ENCODE measurements at places on chromosomes 6 and 20.

DNA sequence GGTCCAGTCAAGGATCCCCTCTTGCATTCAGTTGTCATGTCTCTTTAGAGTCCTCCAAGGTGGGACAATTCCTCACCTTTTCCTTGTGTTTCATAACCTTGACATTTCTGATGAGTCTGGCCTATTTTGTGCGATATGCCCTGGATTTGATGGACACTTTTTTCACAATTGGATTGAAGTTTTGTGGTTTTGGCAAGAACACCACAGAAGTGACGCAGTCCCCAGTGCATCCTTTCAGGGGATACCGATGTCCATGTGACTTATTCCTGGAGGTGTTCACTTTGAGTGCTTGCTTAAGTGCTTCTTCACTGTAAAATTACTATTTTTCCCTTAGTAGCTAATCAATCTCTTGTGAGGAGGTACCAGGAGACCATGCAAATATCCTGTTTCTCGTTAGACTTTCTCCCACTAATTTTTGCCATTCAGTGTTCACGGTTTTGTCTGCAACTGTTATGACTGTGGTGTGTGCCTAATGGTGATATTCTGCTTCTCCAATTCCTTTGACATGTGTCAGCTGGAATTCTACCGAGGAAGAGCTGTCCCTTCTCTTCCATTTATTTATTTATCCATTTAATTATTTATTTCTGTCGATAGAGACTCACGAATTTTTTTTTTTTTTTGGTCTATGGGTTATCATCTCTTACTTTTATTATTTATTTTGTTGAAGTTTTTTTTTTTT is 30.8 kb downstream of the BPIFB4 start:
- DNase-seq = no peak

DNA sequence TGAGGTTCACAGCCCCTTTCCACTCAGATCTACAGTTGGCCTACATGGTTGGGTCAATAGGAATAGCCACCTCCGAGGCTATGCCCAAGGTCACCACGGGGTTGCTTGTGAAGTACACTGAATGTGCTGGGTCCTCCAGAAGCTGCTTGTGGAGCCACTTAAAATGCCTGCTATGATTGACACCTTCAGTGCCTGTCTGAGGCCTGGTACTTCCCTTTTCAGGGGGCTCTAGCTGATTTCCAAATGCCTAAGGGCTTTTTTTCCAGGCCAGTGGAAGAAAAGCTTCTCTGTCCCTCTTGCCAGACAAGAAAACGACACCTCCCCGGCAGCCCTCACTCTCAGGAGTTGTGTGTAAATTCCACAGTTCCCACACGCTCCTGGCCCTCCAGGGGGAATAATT is 6.3 kb upstream of the NXT1 start:
- no peak for DNase-seq

- DNase-seq = no peak
Measured at GRCh38 chr6:139699911-139700310, 325.5 kb upstream of the CITED2 start.

GRCh38 chr6:75813476-75814250 is 64.6 kb downstream of the MYO6 start:
- no peak for DNase-seq

- DNase-seq = no peak
Measured at GRCh38 chr20:14193443-14193842, 144.0 kb downstream of the FLRT3 start.

- no peak for DNase-seq
Measured at GRCh38 chr6:3531481-3531880, 74.6 kb upstream of the SLC22A23 start.

DNA sequence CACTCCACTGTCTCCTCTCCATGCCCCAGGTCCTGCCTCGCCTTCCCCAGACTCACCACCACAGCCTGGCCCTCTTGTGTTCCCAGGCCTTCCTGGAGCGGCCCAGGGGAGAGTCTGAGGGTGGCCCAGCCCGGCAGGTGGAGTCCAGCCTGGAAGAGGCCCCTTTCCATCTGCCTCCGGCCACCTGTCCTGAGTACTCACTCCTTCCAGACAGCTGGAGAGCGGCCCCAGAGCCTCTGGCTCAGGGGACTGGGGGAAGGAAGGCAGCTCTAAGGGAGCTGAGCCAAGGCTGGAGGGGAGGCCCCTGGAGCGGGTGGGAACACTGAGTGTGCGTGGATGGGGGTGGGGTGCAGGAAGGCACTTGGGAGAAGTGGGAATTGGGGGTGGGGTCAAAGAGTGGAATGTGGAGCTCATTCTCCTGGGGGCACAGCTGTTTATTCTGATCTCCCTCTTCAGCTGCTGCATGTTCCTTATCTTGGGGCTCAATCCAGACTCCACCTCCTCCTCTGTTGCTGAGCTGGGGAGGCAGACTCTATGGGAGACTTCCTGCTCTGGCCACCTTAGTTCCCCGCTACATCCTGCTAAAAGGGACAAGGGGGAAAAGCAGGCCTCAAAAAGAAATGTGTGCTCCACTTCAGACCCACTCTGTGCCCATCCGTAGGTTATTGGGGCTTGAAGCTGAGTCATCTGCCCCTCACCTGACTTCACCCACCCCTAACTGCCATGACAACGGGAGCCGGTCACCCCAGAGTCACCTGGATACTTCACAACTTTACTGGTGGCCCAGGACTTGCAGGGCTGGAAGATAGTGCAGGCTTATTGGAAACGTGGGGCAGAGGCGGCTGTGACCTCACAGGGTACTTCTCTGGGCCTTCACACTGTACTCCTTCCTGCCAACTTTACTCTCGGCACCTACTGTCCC is 19.5 kb upstream of the TAF8 start:
- DNase-seq = peak; percentile 89

DNA sequence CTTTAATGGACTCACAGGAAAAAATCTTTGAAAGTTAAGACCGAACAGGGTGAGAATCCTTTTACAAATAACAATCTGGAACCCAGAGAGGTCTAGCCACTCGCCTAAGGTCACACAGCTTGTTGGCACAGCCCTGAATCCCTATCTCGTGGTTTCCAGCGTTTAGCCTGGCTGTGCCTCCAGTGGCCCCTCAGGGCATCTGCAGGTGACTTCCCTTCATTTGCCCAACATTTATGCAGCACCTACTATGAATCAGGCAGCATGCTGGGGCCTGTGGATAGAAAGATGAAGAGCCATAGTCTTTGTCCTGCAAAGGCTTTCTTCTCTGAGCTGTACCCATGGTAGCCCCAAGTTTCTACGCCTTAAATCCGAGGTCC is 2.6 kb upstream of the NR2E1 start:
- peak; percentile 19 for DNase-seq

- no peak for DNase-seq
Measured at GRCh38 chr6:219019-219570, 73.2 kb upstream of the DUSP22 start.

DNA sequence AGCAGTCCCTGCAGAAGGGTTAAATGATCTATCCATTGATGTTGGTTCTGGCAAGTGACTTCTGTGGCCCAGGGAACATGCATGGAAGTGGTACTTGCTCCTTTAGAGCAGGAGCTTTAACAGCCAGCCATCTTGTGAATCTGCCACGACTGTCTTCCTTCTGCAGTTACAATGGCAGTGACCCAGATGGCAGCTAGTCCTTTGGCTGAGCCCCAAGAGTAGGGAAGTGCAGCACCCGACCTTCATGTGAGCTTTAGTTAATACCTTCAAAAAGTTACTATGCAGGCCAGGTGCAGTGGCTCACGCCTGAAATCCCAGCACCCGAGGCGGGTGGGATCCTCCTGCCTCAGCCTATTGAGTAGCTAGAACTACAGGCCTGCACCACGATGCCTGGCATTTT is 66.4 kb downstream of the POPDC3 start:
- DNase-seq = no peak

GRCh38 chr6:136487759-136488425 is 62.3 kb downstream of the MAP7 start:
- DNase-seq = no peak

DNA sequence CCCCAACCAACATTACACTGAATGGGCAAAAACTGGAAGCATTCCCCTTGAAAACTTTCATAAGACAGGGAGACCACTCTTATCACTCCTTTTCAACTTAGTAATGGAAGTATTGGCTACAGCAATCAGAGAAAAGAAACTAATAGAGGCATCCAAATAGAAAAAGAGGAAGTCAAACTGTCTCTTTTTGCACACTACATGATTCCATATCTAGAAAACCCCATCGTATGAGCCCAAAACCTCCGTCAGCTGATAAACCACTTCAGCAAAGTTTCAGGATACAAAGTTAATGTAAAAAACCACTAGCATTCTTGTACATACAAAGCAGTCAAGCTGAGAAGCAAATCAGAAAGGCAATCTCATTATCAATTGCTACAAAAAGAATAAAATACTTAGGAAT is 580.4 kb upstream of the PTCHD4 start:
- no peak for DNase-seq

- DNase-seq = no peak
Measured at GRCh38 chr6:88143421-88144157, 22.6 kb downstream of the CNR1 start.

- no peak for DNase-seq
Measured at GRCh38 chr20:37702403-37703034, 8.7 kb downstream of the CTNNBL1 start.

GRCh38 chr20:44997668-44998067 is 31.4 kb downstream of the STK4 start:
- DNase-seq = no peak

GRCh38 chr6:2810092-2810671 is 31.5 kb downstream of the SERPINB1 start:
- DNase-seq = no peak

DNA sequence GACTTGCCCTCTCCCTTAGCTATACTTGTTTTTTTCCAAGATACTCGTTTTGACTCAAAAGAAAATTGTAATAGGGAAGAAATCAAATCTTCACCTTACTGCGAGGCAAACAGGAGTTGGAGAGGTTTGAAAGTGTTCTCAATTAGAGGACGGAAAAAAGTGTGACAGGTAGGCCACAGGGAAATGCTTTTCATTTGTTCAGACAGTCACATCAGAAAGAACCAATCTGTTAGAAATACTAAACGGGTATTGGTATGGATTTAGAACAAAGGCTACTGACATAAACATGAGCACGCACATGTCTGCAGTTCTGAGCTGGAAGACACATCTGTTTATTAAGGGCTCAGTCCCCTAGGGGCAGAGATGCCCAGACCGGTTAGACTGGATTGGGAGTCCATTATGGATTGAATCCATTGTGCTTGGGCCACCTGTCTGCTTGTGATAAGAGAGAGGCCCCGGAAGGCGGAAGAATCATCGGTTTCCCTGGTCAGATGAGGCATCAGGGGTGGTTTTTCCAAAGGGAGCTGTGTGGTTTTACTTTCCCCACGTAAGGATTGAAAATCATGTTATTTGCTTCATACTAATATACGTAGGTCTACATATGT is 220.9 kb upstream of the MYLIP start:
- peak; percentile 67 for DNase-seq

GRCh38 chr20:49799698-49800097 is 12.9 kb upstream of the SLC9A8 start:
- no peak for DNase-seq

GRCh38 chr6:31860349-31860748 is 2.3 kb downstream of the NEU1 start:
- DNase-seq = no peak

DNA sequence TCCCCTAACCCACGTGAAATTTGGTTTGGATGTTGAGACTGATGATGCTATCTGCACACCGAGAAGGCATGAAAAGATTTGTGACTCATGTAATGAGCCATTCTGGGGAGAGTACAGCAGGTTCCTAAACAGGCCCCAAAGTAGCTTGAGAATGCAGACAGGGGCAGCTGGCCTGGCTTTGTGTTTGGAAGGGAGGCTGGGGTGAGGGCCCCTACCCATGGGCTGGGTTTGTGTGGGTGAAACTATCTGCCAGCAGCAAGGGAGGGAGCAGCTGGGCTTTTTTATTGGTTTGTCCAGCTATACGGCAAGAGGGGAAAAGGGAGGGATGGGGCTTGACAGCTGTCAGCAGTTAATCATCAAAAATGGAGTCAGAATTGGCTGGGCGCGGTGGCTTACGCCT is 87.0 kb upstream of the RNF24 start:
- DNase-seq = peak; percentile 95

DNA sequence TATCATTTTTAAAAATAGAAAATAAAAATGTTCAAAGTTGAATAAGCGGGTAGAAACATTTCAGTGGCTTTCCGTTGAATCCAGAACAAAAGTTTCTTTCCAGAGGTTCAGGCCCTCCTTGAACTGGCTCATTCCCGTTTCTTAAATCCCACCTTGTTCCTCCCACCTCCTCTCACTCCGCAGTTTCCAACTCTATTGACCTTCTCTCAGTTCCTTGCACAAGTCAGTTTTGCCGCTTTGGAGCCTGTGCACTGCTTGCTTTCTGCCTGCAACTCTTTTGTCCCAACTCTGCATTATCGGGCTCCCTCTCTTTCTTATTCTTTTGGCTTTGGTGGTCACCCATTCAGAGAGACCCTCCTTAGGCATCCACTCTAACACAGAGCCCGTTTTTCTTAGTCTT is 99.9 kb upstream of the EDN1 start:
- DNase-seq = no peak

GRCh38 chr6:91744566-91744965 is 1157.7 kb upstream of the MAP3K7 start:
- DNase-seq = no peak

DNA sequence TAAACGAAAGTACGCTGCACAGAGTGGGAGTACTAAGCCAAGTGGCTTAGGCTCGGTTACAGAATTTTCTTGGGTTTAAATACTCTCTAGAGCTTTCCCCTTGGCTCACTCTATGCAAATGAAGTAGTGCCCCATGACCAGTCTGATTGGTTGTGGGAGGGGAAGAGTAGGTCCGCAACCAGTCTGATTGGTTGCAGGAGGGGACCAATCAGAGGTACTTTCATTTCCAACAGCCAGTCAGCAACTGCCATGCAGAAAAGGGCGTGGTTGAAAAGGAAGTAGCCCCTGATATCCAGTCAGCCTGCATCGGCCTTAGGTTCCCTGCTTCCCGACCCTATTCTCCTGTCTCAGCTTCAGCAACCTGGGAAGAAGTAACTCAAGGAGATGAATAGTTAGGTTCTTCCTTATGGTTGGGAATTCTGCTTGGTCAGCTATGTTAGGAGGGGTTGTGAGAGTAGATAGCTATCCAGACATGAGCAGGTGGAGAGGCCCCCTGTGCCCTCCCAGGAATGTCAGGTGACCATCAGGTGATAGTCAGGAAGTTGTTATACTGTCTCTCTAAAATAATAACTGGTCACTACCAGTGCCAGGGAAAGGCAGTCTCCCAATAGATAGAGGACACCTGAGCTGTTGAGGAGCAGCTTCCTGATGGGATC is 57.4 kb downstream of the FARS2 start:
- no peak for DNase-seq

DNA sequence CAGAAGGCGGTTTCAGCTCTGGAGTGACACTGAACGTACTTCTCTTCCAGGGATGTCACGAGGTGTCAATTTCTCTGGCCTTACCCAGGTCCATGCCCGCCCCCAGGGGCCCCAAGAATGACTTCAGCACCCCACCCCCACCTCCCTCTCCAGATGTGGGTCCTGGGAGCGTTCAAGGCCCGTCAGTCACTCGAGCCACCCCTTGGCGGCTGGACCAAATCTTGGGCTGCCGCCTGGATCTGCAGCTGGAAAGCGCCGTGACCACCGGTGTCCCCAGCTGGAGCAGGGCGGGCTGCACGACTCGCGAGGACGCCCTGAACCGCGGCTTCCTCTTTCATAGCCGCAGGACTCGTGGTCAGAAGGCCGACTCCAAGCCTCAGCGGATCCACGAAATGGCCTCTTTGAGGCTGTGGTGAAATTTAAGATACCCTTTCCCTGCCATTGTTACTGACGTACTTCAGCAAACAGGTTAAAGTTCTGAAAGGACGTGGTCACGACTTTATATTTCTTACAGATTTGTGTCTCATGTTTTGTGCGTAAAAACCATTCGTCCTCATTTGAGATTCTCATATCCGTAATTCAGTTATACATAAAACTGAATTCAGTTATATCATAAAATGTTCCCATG is 29.3 kb downstream of the TRIM38 start:
- peak; percentile 66 for DNase-seq

- no peak for DNase-seq
Measured at GRCh38 chr6:116779573-116780164, 14.2 kb upstream of the FAM162B start.
